ENCODE measurements at places on chromosomes 5 and 9.
A peak's percentile ranks its signal among the peaks of the same experiment; 100 is the strongest.

GRCh38 chr5:40680741-40681362 is 1.1 kb downstream of the PTGER4 start:
- no peak for DNase-seq

GRCh38 chr9:113800276-113800675 is 75.8 kb upstream of the ZNF618 start:
- no peak for DNase-seq

GRCh38 chr5:73318308-73318719 is 130.3 kb downstream of the FOXD1 start:
- DNase-seq: peak; percentile 37

GRCh38 chr5:78518365-78519197 is 130.0 kb downstream of the LHFPL2 start:
- DNase-seq: peak; percentile 84

DNA sequence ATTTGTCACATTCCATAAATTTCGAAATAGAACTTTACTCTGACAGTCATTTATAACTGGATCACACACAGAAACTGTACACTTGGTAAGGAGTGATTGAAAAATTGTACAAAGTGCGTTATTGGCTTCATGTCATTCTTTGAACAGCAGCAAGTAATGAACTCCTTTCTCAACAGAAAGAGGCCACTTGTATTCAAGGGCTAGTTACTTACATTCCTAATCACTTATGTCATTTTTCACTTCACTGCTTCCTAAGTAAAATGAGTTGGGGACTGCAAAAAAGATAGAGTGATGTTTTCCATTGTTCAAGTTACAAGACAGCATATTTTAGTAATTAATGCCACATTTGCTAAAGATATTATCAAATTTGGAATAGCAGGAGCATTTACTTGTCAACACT is 893.2 kb downstream of the DTWD2 start:
- no peak for DNase-seq

- no peak for DNase-seq
Observed at GRCh38 chr5:166382031-166382430, 1909.4 kb upstream of the WWC1 start.

- no peak for DNase-seq
Observed at GRCh38 chr9:110932863-110933262, 105.4 kb downstream of the LPAR1 start.

DNA sequence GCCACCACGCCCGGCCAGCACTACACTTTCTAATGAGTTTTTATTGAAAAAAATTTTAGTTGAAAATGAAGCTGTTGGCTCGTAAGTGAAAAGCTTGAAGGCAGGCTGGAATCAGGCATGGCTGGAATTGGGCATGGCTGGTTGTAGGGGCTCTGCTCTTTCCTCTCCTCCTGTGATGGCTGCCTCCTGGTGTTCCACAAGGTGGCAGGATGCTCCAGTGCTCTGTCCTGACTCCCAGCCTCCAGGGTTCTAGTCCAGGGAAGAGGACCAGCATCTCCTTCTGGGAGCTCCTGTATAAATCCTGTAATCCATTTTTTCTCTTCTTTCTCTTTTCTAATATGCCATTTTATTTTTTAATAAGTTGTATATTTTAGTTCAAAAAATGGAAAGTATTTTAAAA is 57.2 kb upstream of the DHFR start:
- DNase-seq: peak; percentile 39

GRCh38 chr9:93051680-93052089 is 6.8 kb upstream of the SUSD3 start:
- DNase-seq: peak; percentile 28

GRCh38 chr9:93071464-93071863 is 13.0 kb downstream of the SUSD3 start:
- peak; percentile 72 for DNase-seq

DNA sequence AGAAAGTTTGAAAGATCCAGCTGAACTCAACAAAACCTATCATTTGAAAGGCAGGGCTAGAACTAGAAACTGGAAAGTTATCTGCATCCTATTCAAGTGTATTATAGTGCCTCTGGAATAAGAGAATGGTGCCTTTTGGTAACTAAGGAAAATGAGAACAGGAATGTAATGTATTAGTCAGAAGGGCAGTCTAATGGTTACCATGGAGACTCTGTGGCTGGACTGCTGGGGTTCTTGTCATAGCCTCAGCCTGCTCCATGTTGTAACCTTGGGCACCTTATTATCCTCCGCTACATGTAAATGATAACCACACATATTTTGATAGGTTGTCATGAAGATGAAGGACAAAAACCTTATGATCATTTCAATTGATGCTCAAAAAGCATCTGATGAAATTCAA is 24.6 kb upstream of the IFNB1 start:
- peak; percentile 59 for DNase-seq

DNA sequence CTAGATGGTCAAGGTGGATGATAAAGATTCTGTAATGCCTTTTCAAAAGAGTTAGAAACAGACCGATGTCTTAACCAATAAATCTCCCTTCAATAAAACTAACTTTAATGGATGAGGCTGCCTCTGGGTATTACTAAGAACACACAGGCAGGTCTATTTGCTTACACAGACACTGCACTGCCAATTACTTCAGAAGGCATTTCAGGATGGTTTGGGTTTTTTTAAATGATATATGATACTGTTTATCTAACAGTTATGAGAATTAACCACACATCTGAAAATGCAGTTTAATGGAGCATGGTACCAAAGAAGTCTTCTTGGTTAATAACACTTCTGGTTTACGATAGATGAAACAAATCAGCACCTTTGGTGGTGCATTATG is 367.9 kb upstream of the GRAMD2B start:
- no peak for DNase-seq

DNA sequence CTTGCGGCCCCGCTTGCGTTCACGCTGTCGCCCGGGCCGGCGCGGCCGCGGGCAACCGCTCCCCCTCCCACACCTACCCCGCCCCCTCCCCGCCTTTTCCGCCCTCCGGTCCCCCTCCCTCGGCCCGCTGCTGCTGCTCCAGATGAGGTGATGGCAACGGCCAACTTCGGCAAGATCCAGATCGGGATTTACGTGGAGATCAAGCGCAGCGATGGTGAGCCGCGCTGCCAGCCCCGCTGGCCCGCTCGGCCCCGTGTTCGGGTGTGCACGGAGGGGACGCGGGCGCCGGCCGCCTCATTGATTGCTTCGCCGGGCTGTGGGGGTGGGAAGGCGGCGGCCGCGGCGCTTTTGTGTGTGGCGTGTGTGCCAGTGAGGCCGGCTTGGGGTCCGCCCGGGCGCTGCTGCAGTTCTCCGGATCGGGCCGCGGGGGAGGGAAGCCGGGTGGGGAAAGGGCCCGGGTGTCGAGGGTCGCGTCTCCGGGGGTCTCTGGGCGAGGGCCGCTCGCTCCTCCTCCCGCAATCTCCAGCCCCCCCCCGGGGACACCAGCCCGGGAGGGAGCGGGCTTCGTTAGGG is 403 bp downstream of the KIF2A start:
- DNase-seq: no peak

DNA sequence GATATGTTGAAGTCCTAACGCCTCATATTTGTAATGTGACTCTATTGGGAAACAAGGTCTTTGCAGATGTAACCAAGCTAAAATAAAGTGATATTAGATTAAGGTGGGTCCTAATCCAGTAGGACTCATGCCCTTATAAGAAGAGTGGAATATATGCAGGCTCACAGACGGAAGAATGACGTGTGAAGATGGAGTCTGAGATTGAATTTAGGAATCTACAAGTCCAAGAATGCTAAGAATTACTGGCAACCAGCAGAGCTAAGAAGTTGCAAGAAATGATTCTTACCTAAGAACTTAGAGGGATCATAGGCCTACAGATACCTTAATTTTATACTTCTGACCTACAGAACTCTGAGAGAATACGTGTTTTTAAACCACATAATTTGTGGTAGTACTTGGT is 350.0 kb upstream of the ST8SIA4 start:
- no peak for DNase-seq

- DNase-seq: no peak
Observed at GRCh38 chr9:18822850-18823249, 210.2 kb downstream of the SAXO1 start.

DNA sequence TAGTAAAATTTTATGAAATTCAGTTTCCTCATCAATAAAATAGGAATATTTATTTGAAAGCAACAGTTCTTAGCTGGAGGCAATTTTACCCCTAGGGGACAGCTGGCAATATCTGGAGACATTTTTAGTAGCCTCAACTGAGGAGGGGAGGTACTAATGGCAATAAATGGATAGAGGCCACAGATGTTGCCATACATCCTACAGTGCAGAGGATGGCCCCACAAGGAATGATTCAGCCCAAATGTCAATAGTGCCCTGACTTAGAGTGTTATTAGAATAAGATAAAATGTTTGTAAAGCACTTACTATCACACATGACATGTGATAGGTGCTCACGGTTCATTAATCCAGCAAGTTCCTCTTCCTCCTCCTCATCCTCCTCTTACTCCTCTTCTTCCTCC is 293.6 kb downstream of the KCTD16 start:
- no peak for DNase-seq

DNA sequence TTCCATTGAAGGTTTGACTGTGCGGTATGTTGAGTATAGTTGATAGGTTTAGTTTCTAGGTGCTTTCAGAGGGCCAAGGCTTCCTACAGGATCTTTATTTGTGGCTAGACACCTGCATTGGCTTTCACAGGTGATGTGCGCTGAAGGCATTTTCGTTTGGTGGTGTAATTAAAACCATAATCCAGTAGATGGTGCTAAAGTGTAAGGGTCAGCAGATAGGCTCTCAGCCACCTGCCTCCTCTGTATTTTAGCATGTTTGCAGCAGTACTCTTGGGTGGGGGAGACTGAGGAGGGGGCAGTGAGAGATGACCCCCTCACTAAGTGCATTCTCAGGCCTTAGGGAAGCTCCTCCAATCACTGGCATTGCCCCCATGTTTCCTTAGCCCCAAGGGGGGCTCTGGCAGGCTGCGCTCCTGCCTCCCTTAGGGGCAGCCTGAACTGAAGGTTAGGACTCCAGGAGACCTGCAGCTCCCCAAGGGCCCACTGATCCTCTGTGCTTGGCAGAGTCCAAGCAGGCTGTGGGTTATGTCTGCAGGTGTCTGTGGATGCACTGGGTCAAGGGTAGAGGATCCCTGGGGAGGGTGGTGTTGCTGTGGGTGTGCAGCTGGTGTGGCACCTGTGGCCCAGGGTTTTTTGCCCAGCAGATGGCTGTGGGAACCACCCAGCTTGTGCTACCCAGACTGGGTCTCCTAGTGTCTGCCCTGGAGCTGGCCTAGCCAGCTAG is 23.4 kb downstream of the CDK20 start:
- peak; percentile 42 for DNase-seq

GRCh38 chr5:93800988-93801811 is 59.8 kb upstream of the POU5F2 start:
- peak; percentile 66 for DNase-seq

GRCh38 chr5:126852091-126852571 is 75.2 kb downstream of the LMNB1 start:
- peak; percentile 66 for DNase-seq

- no peak for DNase-seq
Observed at GRCh38 chr5:67181648-67182221, 14.9 kb downstream of the CD180 start.

DNA sequence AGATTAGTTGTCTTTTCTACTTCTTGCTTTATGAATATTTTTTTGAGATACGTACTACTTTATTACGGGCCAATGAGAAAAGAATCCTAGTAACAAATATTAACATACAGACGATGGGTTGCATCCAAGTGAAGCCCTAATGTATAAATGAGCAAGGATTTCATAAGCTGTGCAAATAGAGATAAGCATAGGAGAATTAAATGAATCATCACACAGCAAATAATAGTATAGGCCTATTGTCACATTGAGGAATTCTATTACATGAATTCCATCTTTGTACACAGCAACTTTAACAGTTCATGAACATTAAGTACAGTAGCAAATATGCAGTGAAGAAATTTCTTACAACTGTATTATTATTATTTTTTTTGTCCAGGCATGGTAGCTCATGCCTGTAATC is 78.0 kb downstream of the ACER2 start:
- DNase-seq: no peak

- no peak for DNase-seq
Observed at GRCh38 chr5:138657360-138657759, 82.2 kb upstream of the HSPA9 start.

GRCh38 chr9:33229359-33230114 is 10.4 kb upstream of the SPINK4 start:
- no peak for DNase-seq

- DNase-seq: no peak
Observed at GRCh38 chr5:2262620-2263019, 379.9 kb upstream of the IRX4 start.

- DNase-seq: no peak
Observed at GRCh38 chr5:7638456-7638855, 212.5 kb downstream of the CFAP90 start.

DNA sequence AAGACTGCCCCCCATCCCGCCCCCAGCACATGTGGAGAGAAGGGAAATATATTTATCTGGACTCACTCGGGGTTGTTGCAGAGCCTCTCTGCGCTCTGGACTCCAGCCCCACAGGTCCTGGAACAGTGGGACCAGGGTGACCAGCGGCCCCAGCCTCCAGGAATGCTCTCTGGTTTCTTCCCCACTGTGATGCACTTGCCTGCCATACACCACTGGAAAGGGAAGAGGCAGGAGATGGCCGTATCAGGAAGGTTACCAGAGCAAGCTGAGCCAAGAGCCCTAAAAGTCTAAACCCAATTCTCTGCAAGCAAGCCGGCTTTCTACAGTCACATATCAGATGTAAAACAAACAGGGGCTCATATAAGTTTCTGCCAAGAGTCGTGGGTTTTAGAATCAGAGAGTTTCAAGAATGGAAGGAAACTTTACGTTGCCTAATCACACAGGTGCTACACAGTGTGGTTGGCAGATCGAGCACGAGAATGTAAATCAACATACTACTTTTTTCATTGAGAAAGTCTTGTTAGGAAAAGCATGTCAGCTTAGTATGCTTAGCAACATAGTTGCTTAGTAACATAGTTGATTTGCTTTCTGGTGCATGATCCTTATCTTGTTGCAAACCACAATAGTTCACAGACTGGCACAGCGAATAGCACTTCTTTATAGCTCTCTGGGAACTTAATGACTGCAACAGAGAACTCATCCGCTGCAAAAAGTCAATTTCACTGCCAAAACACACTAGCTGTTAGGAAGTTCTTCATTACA is 201.2 kb downstream of the TARS1 start:
- DNase-seq: no peak

GRCh38 chr5:14054111-14054854 is 88.9 kb upstream of the TRIO start:
- no peak for DNase-seq

DNA sequence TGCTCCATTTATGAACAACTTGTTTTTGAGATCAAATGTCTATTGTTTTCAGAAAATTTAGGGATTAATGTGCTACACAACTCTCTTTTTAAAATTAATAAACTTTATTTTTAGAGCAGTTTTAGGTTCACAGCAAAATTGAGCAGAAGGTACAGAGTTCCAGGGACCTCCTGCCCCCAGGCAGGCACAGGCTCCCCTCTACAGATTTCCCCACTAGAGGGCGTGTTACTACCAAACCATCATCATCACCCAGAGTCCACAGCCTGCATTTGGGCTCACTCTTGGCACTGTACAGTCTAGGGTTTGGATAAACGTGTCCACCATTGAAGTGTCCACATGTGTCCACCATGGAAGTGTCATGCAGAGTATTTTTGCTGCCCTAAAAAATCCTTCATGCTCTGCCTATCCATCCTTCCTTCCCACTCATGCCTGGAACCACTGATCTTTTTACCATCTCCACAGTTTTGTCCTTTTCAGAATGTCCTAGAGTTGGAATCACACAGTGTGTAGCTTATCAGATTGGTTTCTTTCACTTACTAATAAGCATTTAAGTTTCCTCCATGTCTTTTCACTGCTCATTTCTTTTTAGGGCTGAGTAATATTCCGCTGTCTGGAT is 61.7 kb downstream of the MRPL36 start:
- peak; percentile 42 for DNase-seq

GRCh38 chr9:107409581-107410389 is 79.8 kb downstream of the KLF4 start:
- DNase-seq: no peak

All from fibroblast of mammary gland (primary cell).